ENCODE measurements at places on chromosomes 2 and 18.

DNA sequence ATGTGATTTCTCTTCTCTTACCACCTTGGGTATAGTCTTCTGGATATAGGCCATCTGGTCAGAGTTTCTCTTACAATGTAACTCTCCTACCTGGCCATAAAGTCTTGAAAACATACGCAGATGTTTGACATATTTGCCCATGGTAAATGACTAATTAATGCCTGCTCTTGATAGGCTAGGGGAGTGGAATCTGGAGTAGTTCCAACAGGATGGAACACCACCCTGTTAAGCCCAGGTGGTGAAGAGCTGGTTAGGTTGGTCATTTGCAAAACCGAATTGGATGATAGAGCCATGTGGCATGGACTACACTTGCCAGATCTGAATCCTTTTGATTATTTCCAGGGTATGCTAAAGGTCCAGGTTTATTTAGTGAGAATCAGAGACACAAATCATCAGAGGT, 36.5 kb downstream of the HADHB start:
- no peak for DNase-seq

DNA sequence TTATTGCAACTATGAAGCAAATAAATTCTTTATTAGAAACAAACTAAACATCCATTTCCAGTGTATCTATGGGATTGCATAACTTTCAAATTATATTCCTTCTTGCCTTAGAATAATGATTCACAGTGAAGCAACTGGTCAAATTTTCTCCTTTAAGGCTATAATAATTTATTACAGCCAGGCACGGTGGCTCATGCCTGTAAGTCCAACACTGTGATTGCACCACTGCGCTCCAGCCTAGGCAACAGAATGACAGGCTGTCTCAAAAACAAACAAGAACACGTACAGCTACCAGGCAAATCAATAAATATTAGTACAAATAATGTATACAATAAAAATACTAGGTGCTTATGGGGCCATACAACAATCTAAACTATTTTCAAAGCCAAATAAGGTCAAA, 1416.2 kb downstream of the LRP1B start:
- DNase-seq = no peak

DNA sequence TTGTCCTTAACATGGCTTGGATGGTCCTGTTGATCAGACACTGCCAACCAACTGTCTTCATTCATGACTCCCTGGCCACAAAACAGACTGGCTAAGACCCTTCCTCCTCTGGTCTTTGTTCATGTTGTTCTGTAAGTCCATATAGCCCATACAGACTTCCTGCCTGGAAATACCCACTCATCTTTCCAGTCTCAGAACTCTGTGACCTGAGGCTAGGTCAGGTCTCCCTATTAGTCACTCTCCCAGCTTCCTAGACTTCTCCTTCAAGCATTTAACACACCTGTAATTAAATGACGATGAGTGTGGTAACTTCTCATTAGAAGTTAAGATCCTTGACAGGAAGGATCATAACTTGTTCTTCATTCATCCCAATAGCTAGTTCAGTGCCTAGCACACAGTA, 56.3 kb downstream of the CCDC93 start:
- no peak for DNase-seq

DNA sequence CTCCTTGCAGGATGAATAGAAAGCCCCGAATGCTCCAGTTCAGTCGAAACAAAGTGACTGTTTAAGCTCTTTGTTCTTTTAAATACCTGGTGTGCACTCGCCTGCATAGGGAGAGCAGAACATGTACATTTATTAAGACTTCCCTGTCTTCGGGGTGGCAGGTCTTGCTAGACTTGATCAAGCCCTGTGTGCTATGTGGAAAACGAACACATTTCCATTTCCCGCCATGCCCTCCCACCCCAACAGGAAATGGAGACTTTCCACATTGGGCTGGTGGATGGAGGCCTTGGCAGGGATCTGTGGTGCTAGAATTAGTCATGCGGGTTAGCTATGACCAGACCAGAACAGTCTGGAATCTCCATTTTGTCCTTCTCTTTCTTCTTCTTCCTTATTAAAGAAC, 321.0 kb upstream of the THSD7B start:
- DNase-seq = no peak

DNA sequence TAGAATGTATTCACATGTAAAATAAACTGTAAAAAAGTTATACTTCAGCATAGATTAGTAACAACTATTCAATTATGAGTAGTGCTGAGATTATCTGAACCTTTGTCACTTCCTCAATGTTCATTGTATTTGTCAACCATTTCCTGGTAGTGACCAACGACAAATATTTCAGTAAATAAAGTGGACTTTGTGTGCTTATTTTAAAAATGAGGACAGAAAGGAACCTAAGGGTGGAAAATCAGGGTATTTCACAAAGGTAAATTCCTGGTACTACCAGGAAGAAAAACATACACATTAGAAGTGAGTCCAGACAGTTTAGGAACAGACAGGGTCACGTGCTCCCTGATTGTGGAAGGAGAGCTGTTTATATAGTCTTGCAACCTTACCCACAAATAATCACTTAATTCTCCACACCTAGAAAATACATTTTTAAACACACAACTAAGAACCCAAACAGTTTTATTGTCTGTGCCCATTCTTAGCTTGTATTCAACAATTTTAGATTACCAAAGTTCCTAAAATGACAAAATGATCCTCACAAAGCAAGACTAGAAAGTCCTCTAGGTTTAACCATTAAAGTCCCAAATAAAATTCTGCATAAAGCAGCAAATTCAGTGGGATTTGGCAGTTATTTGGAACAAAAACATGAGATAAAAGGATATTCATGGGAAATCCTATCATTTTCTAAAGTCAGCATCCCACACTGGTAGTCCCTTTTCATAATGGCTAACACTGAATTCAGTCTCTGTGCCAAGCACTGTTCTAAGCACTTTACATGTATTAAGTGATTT, 28.2 kb downstream of the PELI1 start:
- no peak for DNase-seq

- no peak for DNase-seq
Measured at GRCh38 chr2:203623096-203623495, 83.3 kb upstream of the CD28 start.

DNA sequence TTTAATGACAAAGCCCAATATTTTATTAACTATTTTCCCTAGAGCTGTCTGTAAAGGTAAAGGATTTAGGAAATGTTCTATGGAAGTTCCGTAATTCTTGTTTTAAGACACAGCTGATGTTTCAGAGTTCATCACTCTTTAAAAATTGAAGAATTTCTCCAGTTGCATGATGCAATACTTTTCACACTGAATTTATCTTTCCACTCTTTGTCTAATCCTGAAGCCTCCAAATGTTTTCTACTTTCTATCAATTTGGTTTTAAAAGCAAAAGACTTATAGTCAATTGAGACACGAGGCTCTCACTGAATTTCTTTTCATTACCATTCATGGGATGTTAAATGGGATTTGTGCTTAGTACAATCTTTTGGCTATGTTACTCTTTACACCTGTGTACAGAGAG, 223.2 kb downstream of the TDRD15 start:
- DNase-seq = no peak

GRCh38 chr2:96143231-96143847, 1.9 kb downstream of the DUSP2 start:
- DNase-seq = no peak

GRCh38 chr2:176392249-176392648, 123.0 kb downstream of the MTX2 start:
- DNase-seq = no peak

DNA sequence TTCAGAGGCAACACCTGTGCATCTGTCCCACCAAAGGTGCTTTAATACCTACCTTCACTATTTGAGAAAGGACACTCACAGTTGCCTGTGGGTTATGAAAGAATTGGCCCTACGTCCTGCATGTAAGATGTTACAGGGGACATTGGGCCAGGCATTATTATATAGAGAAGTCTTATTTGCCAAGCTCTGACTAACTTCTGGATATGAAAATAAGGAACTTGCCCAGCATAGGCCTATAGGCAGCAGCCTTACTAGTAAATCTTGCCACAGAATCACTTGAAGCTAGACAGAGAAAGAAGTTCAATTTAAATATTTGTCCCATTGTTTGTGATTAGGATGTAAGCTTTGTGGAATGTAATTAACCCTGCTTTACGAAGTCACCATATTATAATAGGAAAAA, 41.7 kb downstream of the NLRC4 start:
- DNase-seq = no peak

GRCh38 chr2:57479981-57480380, 566.6 kb upstream of the VRK2 start:
- no peak for DNase-seq

DNA sequence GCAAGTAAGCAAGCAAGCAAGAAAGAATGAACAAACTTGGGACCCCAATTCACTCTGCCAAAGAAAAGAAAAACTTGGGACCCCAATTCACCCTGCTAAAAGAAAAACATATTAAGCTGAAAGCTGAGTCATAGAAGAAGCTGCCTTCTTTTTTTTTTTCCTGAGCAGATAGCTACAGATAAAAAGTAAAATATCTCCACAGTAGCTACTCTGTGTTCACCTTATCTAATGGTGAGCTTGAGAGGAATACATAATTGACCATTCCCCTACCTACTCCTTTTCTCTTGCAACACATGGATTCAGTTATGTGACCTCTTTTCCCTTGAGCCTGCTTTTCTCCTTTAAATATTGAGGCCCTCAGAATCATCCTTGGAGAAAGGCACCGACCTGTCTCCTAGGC, 63.0 kb downstream of the MCFD2 start:
- no peak for DNase-seq

GRCh38 chr2:54396107-54396506, 60.0 kb upstream of the SPTBN1 start:
- no peak for DNase-seq

DNA sequence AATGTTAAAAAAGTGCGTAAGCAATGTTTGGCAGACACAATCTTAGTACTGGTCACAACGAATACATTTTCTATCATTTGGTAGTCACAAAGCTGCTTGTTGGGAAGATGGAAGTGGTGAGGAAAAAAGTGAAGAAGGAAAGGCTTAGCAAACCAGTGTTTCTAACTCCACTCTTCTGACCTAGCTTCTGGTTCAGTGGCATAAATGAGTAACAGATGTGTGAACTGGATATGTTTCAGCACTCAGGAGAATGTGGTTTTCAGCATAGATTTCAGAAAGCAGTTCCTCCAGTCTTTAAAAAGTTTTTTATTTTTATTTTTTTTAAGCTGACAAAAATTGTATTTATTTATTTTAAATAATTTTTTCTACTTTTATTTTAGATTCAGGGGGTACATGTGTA, 357.1 kb downstream of the CPS1 start:
- DNase-seq = no peak

DNA sequence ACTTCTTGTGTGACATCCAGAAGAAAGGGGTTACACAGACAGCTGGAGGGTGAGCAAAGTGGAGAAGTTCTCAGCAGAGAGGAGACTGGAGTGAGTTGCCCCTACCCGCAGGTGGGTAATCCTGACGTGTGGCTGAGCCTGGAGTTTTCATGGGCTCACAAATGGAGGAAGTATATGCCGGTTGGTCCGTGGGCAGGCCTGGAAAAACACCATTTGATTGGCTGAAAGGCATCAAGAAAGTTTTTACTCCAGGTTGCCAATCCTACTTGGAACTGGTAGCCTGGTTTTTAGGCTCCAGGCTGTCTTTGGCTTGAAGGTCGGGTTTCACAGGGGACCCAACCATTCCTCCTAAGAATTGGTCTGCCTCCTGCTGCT, 1177.4 kb upstream of the LRRTM1 start:
- DNase-seq = no peak

DNA sequence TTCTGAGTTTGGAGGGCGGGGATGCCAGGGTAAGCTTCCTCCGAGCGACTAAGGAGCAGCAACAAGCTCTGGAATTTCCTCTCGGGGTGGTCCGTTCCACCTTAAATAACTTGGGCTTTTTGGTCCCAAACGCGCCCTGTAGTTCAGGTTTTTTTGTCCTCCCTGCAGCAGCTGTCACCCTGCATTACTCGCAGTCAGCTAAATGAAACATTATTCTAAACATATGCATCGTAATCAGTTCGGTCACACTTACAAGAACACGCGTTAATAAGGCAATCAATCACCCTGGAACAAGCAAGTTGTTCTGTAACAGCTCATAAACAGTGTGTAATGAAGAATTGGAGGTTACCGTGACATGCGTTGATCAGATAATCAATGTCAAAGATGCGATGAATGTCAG, 8.3 kb downstream of the EVX2 start:
- DNase-seq = no peak

GRCh38 chr2:200411831-200412230, 98.0 kb downstream of the KCTD18 start:
- no peak for DNase-seq

GRCh38 chr18:47480166-47480565, 228.7 kb upstream of the SKOR2 start:
- DNase-seq = no peak

GRCh38 chr18:27763936-27764335, 413.0 kb downstream of the CDH2 start:
- DNase-seq = no peak

DNA sequence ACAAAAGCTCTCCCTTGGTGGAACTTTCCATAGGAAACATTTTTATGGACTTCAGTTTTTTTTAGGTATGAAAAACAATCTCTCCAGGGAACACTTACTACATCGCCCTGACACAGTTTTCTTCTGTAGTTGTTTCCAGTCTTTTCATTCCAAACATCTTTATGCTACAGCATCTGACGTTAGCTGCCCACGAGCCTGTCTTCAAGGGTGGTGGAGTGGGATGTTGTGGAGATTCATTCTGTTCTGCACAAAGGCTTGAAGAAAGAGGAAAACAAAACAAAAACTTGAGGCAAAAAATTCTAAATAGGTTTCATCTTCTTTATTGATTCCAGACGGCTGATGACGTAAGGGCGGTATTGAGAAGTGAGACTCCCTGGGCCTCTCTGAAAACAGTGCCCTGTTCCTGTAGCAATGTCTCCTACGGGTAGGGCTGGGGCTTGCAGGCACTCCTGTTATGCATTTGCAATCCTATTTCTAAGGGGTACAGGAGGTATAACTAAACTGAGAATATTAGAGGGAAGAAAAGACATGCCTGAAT, 375.0 kb downstream of the RNF144A start:
- DNase-seq = no peak

- DNase-seq = no peak
Measured at GRCh38 chr2:16172324-16173175, 232.2 kb downstream of the MYCN start.

GRCh38 chr18:61635901-61636528, 256.8 kb downstream of the RNF152 start:
- DNase-seq = peak; percentile 65

DNA sequence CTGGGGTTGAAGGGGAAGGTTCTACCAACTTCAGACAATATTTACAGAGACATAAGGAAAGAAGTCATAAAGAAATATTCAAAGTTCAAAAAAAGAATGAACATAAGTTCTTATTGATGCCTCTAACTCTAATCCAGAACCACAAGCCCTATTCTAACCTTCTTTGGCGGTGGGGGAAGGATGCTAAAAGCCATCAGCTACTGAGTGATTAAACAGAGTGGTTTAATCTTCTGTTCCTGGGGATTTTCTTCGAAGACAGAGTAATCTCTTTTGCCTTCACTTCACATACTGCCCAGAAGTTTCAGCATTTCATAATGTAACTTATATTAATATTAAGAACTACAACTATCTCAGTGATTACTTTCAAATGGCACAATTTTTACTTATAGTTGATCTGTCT, 51.2 kb upstream of the TXNDC2 start:
- no peak for DNase-seq

- DNase-seq = no peak
Measured at GRCh38 chr2:62205554-62205953, 9.6 kb downstream of the B3GNT2 start.
